ENCODE measurements at places on chromosomes 12 and 14. TPM values are rescaled to one million over a fixed set of nuclear protein-coding genes. Genes with fewer than 3 reads are reported as not detected.

The FAM90A1 gene
- total RNA-seq = not detected

DNA sequence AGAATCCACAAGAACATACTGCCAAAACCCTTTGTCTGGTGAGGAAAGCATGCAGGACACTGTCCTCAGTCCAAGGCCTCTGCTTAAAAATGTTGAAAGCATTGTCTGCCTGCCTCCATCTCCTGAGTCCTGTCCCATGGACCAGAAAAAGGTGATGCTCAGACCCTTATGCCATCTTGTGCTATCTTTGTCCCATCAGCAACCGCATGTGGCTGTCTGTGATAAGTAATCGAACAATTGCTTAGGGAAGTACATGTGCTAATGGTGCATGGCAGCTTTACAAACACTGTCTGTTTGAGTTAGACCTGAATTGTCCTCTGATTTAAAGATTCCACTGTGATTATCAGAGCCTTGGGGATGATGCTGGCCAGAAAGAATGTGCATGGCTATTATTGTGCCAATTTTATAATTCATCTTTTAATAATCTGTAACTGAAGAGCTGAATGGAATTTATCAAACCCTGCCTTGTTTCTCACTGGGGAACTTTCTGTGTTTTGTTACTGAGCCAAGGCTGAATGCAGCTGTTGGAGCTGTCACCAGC is 177.5 kb downstream of the DACT1 start:
- H3K36me3 ChIP-seq = no peaks in the 10 kb centered on the region
- H3K4me1 ChIP-seq = peaks cover 6% of the 10 kb centered on the region
- DNase-seq = peak; percentile 83
- no peaks in the 10 kb centered on the region for H3K27me3 ChIP-seq

- H3K27me3 ChIP-seq = no peaks in the 10 kb centered on the region
- H3K4me1 ChIP-seq = no peaks in the 10 kb centered on the region
- H3K36me3 ChIP-seq = no peaks in the 10 kb centered on the region
Measured at GRCh38 chr12:97411341-97411740, 51.3 kb upstream of the RMST start.

DNA sequence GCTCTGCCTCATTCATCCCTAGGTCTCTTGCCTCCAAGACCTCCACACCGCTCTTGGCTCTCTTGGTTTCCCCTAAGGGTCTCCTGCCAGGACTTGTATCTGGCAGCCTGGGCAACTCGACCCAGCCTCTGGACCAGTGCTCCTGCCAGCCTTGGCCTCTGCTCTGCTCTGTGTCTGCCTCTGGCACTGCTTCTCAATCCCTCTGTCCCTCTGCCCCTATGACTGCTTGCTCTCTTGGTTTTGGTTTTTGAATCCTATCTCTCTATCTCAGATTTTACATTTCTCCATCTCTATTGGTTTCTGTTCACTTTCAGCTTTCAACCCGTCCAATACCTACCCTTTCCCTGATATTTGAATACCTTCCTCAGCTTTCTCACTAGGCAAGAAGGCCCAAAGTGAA is 6.3 kb downstream of the ITGA5 start:
- peaks cover 50% of the 10 kb centered on the region for H3K4me1 ChIP-seq
- H3K36me3 ChIP-seq = peaks cover 19% of the 10 kb centered on the region
- no peak for DNase-seq
- H3K27me3 ChIP-seq = no peaks in the 10 kb centered on the region

DNA sequence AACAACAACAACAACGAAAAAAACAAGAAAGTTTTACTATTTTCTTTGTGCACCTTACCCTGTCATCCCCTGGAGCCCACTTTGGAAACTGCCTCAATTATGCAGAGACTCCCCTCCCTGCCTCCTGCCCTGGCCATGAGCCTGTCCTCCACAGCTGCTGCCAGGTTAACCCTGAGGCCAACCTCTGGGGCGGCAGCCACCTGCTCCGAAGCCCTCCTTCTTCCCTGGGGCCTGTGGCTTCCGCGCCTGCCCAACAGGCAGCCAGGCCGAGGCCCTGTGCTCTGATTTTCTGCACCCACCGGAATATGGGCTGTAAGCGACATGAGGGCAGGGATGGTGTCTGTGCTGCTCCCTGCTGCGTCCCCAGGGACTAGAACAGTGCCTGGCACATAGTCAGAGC is 183.0 kb downstream of the CALM1 start:
- no peaks in the 10 kb centered on the region for H3K27me3 ChIP-seq
- H3K4me3 ChIP-seq = no peak overlapping the region

DNA sequence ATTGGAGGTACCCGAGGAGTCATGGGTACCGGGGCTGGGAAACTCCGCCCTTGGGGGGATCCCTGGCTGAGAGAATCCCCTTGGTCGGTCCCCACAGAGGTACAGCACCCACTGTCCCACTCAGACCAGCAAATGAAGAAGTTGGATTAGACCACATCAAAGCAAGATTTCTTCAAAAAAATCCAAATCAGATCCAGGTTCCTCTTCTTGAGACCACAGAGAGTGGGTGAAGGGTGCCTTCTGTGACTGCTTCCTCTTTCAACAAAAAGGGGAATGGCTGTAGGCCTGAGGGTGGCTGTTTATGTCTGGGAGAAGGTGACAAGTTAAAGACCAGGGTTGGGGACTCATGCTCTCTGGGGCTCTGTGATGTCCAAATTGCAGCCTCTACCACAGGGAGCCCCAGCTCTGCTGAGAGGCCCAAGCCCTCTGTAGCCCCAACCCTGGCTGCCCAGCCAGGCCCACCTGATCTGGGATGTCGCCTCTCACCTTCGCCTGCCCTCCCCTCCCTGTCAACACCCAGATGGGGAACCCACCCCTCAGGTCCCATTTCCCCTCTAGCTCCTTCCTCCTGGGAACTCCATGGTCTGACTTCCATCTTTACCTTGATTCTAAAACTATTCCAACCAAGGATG is 50.9 kb downstream of the ZFP36L1 start:
- H3K27me3 ChIP-seq = no peaks in the 10 kb centered on the region
- no peak for DNase-seq
- H3K4me1 ChIP-seq = no peaks in the 10 kb centered on the region
- H3K4me3 ChIP-seq = no peak overlapping the region
- H3K36me3 ChIP-seq = no peaks in the 10 kb centered on the region

GRCh38 chr12:3202096-3202495 is 124.9 kb downstream of the TSPAN9 start:
- no peaks in the 10 kb centered on the region for H3K36me3 ChIP-seq
- H3K4me3 ChIP-seq = no peak overlapping the region
- peaks cover 17% of the 10 kb centered on the region for H3K27me3 ChIP-seq
- no peak overlapping the region for H3K27ac ChIP-seq
- H3K4me1 ChIP-seq = peaks cover 31% of the 10 kb centered on the region

DNA sequence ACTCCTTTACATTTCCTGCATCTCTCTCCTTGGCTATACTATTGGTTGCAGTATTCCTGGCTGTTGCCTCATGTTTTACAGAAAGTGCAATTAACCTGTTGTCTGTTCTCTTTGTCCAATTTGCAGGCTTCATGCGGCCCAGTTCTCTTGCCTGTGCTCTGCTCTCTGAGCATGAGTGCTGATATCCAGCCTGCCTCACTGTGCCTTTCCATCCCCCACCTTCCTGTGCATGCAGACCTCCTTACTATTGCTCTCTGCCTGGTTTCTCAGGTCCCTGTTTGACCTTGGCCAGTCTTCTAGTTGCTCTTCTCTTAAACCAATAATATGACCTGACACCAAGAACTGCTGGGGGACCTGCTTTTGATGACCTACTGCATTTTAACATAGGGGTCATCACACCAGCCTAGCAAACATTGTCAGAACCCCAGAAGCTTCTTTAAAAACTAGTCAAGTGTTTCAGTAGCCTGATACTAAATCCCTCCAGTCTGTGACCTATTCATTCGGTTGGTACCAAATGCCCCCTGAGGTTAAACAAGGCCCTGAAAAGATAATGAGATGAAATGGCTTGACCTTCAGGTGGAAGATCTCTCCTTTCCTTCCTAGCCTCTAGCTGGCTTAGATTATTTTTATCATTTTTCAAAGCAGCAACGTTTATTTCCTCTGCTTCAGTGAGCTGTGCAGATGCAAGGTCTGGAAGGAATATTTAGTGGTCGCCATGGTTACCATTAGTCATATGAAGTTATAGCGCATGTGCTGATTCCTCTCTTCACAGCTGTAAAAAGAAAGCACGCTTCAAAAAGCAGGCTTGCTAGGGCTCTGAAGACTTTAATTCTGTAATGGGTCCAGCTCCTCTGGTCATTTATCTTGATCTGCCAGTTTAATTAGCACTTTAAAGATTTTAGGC is 216.5 kb downstream of the PHLDA1 start:
- H3K27me3 ChIP-seq = no peaks in the 10 kb centered on the region
- no peak overlapping the region for H3K4me3 ChIP-seq
- H3K36me3 ChIP-seq = no peaks in the 10 kb centered on the region
- peak overlapping the region; percentile 69 for H3K27ac ChIP-seq
- peak; percentile 97 for DNase-seq

GRCh38 chr12:112430929-112431328 is 12.2 kb downstream of the PTPN11 start:
- H3K27me3 ChIP-seq = no peaks in the 10 kb centered on the region
- DNase-seq = no peak
- H3K4me1 ChIP-seq = no peaks in the 10 kb centered on the region
- H3K36me3 ChIP-seq = no peaks in the 10 kb centered on the region
- no peak overlapping the region for H3K4me3 ChIP-seq

DNA sequence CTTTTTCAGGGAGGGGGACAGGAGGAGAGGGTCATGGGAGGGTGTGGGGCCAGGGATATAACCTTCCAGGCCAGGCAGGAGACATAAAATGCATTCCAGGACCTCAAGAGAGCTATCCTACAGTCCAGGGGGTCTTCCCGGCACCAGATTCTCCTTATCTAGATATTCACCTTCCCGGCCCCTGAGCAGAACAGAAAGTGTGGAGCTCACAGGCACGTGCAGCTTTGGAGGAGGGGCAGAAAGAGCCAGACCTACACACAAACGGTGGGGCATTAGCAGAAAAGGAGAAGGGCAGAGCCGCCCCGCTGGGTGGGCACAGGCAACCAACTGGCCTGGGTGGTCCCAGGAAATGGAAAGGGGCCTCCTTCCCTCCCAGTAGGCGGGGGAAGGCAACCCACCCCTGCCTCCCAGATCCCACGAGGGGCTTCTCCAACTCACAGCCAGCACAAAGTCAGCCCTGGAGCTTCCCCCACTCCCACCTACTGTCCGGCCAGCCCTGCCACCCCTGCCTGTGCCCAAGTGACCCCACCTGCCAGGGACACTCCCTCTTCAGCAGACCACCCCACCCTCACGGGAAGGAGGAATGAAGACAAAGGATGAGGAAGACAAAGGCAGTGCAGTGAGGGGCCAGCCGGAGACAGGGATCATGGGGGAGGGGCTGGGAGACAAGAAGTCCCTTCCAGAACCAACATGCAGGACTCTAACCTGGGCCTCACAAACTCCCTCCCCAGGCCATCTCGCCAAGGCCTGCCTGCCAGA is 33.3 kb downstream of the CCDC85C start:
- H3K27ac ChIP-seq = no peak overlapping the region
- no peaks in the 10 kb centered on the region for H3K36me3 ChIP-seq
- H3K4me1 ChIP-seq = peaks cover 36% of the 10 kb centered on the region
- no peaks in the 10 kb centered on the region for H3K27me3 ChIP-seq
- no peak overlapping the region for H3K4me3 ChIP-seq

DNA sequence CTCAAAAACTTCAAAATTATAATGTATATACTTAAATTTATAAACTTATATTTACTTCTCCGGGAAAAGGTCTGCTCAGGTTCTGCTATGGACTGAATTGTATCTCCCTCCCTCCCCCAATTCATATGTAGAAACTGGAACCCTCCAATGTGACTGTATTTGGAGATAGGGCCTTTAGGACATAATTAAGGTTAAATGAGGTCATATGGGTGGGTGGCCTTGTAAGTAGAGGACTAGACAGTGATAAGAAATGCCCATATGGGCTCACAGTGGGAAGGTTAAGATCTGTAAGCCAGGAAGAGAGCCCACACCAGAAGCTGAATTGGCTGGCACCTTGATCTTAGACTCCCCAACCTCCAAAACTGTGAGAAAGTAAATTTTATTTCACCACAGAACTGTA is 84.5 kb downstream of the TAOK3 start:
- no peak overlapping the region for H3K4me3 ChIP-seq
- no peak overlapping the region for H3K27ac ChIP-seq
- H3K27me3 ChIP-seq = no peaks in the 10 kb centered on the region

GRCh38 chr12:132710405-132711079 is at the start of gene PGAM5:
PGAM5 (plus strand) TSS chr12:132710842; CDS start chr12:132710877, 35 bp downstream.
- H3K36me3 ChIP-seq = peaks cover 2% of the 10 kb centered on the region
- peak; percentile 60 for DNase-seq
- peak within 1 kb of the TSS; percentile 52 for H3K27ac ChIP-seq
- no peaks in the 10 kb centered on the region for H3K27me3 ChIP-seq

DNA sequence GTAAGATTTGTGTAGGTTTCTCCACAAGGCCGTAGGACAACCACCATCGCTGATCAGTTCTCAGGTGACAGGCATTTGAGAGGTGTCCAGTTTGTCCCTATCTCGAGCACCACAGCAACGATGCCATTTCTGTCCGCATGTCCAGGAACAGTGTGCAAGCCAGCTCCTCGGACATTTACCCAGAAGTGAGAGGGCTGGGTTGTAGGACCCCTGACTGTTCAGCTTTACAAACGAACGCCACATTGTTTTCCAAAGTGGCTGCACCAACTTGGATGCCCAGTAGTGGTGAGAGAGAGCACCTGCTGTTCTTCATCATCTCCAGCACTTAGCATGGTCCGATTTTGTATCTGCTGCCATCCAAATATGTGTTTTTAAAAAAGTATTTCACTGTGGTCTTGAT is 38.6 kb downstream of the CYP46A1 start:
- no peaks in the 10 kb centered on the region for H3K4me1 ChIP-seq
- no peak overlapping the region for H3K4me3 ChIP-seq
- no peak for DNase-seq
- H3K36me3 ChIP-seq = no peaks in the 10 kb centered on the region
- no peak overlapping the region for H3K27ac ChIP-seq

- no peak overlapping the region for H3K27ac ChIP-seq
- no peaks in the 10 kb centered on the region for H3K36me3 ChIP-seq
- no peaks in the 10 kb centered on the region for H3K27me3 ChIP-seq
- no peak for DNase-seq
Measured at GRCh38 chr12:85725991-85726390, 110.2 kb downstream of the RASSF9 start.

GRCh38 chr12:113359939-113360748 is 1.8 kb downstream of the PLBD2 start:
- H3K27ac ChIP-seq = no peak overlapping the region
- H3K4me3 ChIP-seq = peak overlapping the region; percentile 24

DNA sequence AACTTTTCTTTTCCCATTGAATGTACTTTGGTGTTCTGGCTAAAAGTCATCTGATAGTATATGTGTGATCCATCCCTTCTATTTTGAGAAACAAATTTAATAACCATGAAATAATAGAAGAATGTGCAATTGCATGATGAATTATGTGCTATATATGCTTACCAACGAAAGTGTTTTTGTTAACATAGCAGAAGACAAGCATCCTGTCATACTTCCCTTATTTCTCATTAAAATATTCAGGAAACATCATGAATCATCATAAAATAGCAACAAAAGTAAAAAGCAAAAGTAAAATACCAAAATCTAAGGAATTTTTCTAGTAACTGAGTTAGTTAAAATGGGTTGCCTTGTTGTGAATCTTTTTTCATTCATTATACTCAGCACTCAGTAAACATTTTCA is 409.0 kb upstream of the PDE3A start:
- H3K4me3 ChIP-seq = no peak overlapping the region
- H3K27me3 ChIP-seq = no peaks in the 10 kb centered on the region
- no peak for DNase-seq
- no peak overlapping the region for H3K27ac ChIP-seq
- H3K36me3 ChIP-seq = no peaks in the 10 kb centered on the region

Data from astrocyte (in vitro differentiated cells and primary cell).